ENCODE measurements at places on chromosomes 3 and 15.
A peak's percentile ranks its signal among the peaks of the same experiment; 100 is the strongest.

GRCh38 chr3:59450946-59451763, 401.3 kb upstream of the CFAP20DC start:
- DNase-seq = peak; percentile 39

DNA sequence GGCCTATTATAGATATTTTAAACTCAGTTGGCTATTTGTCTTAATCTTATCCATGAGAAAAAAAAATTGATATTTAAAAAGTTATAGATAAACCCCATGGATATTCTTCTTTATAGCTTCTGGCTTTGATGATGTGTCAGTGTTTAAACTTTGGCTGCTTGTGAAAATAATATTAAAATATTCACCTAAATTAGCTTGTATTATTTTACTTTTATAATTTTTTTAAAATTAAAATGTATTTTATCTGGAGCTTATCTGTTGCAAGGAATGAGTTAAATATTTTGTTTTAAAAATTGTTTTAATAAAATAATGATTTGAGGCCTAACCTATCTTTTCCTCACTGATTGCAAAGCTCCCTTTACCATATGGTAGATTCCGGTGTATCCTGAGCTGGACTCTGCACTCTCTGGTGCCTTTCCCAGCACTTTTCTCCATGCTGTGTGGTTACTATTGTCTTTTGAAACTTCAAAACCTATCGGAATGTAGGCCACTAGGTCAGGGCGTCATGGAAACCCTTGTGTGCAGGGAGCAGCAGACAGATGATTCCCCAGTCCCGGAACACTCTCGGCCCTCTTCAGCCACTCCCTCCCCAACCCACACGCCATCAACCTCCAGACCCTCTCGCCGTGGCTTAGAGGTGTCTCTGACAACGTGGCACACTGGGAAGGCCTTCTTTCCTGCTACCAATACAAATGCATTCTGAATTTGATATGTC, 252.3 kb upstream of the ATP10A start:
- no peak for DNase-seq

DNA sequence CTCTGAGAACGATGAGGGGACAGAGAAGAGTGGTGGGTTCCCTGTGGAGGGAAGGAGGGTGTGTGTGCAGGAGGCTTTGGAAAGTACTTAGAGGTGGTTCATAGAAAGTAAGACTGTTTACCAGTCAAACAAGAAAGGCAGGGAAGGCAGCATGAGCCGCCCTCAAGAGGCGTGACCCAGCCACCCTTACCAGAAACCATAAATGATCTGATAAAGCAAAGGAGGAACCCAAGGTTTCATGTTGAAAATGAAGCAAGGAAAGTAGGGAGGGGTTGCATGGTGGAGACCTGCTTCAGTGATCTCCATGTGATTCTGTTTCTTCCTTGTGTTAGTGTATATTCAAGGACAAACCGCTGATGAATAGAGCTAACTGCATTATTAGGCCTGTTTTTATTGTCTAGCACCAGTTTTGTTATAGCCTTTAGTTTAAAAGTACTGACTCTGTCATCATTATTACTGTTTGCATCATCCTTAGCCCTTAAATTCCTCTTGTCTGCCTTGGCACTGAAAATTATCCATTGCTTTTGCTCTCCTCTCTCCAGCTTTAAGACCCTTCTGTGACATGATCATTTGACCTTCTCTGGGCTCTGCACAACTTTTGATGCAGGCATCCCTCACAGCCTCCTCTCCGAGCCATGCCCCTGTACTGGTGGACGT, 96.1 kb downstream of the STAC start:
- DNase-seq = no peak

GRCh38 chr3:195219351-195220230, 51.4 kb downstream of the XXYLT1 start:
- DNase-seq = no peak

- no peak for DNase-seq
These were observed 384.2 kb downstream of the CGGBP1 start for GRCh38 chr3:87674397-87675161.

GRCh38 chr15:35979608-35980007, 433.6 kb upstream of the DPH6 start:
- DNase-seq = no peak

GRCh38 chr3:134721214-134721613, 70.4 kb upstream of the KY start:
- no peak for DNase-seq

GRCh38 chr3:129399895-129400357, 28.5 kb downstream of the EFCAB12 start:
- DNase-seq = no peak

- no peak for DNase-seq
These were observed 48.8 kb downstream of the EPHA6 start for GRCh38 chr3:96863129-96863740.

DNA sequence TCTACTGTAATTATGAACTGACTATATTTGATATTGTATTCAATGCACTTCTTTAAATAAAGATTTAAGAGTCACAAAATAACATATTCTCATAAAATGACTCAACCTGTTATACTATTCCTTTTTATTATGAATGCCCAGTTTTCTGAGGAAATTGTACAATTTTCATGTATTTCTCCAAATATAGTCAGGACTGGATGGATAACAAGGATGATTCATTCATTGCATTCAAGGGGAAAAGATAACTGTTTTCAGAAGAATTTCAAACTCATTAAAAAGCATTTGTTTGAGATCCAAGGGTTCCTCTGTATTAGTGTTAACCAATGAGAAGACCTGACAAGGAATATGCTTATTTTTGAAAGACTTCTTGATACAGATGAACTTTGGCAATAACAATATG, 163.7 kb downstream of the MEIS2 start:
- DNase-seq = no peak

DNA sequence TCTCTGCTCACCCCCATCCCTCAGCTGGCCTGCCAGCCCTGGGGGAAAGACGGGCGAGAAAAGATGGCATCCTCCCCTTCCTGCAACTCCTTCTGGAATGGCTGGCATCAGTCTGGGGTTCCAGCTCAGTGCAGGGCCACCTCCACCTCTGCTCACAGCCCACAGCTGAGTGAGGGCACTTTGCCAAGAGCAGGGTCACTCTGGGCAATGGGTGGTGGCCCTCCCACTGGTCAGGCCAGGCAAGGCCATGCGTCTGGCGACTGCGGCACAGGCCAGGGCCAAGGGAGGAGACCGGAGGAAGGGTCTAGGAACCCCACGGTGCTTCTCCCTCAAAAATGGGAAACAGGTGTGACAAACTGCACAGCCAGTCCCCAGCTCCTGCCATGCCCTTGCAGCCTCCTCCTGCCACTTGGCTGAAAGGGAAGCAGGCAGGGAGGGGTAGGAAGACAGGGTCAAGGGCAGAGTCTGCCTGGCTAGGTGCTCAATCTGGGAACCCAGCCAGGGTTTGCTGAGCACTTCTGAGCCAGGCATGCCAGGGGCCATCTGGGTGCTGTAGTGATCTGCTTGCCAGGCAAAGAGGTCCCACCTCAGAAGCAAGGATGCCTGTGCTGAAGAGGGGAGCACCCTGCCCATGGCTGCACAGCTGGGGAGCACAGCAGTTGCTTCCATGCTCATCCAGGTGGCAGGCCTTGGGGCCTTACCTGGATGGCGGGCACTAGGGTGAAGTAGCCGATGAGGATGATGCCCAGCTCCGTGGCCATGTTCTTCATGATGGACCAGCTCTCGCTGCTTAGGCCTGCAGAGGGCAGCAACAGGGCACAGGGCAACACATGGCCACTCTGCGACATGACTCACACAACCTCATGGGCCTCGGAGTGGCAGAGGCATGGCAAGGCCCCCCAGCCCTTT, 41.2 kb downstream of the PTPN23 start:
- DNase-seq = no peak

Measured in activated CD4-positive, alpha-beta T cell treated with anti-CD3 and anti-CD28 coated beads for 24 hours (primary cell).